NCI-H187 treated with DMSO at 0.1 percent for 48 hours (cell line): ENCODE measurements at places on chromosomes 7 and 10.

GRCh38 chr10:123878666-123879303, 12.8 kb downstream of the CPXM2 start:
- DNase-seq = no peak

DNA sequence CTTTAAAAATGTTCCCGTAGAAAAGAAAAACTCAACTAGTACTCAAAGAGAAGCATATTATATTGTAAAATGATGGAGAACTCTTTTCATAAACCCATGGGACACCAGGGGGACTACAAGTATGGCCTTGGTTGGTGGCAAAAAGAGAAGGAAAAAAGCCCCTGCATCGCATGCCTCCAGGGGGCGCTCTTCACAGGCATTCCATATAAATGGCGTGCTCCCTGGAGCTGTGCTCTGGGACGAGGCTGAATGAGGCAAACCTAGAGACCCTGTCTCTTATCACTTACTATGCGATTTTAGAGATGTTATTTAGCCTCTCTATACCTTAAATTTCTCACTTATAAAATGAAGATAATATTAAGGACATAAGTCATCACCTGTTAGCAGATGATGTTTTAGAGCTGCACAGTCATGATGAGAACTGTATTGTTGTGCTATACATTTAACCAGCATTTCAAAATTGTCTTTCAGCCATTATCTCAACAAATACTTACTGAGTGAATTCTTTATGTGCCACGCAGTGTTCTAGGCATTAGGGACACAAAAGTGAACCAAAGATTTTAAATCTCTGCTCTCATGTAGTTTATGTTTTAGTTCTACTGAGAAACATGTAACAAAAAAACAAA, 105.8 kb downstream of the ARHGAP21 start:
- no peak for DNase-seq

GRCh38 chr7:83492802-83493201, 156.1 kb downstream of the SEMA3E start:
- no peak for DNase-seq

- DNase-seq = no peak
Observed at GRCh38 chr7:131896165-131896863, 339.9 kb upstream of the PODXL start.

GRCh38 chr7:41002741-41003610, 699.9 kb downstream of the INHBA start:
- no peak for DNase-seq

DNA sequence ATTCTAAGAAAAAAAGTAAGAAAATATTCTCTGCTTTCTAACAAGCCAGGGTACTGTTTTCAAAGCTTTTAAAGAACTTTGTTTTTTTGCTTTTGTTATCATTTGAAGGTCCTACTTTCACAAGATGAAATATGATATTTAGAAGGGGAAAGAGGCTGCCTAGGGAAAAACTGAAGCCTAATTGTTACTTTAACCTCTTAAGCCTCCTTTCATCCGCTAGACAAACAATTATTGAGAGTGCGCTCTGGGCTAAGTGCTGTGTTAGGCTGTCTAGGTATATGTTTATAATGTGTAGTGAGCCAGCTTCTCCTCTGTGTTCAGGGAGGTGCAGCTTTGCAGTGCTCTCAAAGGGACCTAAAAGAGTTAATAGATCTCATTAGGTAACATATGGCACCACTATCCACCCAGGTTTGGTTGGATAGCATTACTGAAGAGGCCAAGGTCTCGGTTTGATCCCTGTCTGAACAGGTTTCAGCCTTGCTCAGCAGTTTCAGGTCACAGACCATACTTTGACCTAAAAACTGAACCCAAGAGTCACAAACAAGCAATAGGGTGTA, 17.9 kb downstream of the PDK4 start:
- peak; percentile 99 for DNase-seq

DNA sequence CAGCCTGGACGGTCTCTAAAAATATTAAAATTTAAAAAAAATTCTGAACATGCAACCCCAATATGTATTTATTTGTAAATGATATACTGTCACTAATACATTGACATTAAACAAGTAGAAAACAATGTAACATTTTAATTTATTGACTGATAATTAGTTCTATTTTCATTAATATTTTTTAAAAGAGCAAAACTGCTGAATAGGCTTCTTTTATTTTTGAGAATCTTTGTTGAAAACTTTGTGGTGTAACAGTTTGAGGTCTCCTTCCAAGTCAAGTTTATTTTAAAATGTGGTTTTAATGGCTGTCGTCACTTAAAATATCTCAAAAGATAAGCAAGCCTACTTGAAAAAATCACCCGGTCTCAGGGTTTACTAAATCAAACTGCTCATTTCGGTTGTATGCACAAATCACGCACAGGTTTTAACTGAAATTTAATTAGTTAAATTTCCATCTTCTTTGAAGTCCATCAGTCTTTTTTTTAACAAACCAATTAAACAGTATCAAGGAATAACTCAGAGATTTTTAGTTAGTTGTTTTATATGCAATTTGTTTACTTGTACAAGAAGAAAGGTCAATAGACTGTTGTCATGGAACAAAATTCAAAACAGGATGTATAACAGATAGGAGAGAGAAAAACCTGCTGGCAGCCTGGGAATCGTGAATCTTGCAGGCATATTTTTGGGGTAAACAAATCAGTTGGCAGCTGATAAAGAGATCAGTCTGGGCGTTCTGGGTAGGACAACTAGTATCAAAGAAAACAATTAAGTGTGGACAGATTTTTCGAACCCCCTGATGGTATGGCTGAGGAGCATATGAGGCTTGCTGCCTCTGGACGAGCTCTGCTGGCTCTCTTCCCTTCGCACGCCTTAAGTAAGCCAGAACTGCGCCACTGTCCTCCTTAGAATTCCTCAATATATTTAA, 9.7 kb upstream of the EDRF1 start:
- no peak for DNase-seq

DNA sequence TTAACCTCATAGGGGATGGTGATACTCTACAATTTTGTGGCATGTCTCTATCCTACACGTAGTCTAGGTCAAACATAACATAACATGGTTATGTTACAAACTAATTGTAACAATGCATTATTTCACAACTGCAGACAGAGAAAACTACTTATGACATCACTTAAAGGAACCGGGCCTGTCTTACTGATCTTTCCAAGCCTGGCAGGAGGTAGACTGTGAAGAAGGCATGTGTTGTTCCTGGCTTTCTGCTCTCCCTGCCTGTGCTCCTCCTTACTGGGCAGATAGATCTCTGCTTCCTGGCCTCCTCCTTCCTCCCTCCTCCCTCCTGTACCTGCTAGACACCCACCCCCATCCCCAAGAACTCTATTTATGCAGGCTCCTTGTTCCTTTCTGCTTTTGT, 5.4 kb downstream of the CACNB2 start:
- no peak for DNase-seq

- DNase-seq = no peak
Observed at GRCh38 chr7:74653686-74654181, 3.8 kb upstream of the GTF2I start.

DNA sequence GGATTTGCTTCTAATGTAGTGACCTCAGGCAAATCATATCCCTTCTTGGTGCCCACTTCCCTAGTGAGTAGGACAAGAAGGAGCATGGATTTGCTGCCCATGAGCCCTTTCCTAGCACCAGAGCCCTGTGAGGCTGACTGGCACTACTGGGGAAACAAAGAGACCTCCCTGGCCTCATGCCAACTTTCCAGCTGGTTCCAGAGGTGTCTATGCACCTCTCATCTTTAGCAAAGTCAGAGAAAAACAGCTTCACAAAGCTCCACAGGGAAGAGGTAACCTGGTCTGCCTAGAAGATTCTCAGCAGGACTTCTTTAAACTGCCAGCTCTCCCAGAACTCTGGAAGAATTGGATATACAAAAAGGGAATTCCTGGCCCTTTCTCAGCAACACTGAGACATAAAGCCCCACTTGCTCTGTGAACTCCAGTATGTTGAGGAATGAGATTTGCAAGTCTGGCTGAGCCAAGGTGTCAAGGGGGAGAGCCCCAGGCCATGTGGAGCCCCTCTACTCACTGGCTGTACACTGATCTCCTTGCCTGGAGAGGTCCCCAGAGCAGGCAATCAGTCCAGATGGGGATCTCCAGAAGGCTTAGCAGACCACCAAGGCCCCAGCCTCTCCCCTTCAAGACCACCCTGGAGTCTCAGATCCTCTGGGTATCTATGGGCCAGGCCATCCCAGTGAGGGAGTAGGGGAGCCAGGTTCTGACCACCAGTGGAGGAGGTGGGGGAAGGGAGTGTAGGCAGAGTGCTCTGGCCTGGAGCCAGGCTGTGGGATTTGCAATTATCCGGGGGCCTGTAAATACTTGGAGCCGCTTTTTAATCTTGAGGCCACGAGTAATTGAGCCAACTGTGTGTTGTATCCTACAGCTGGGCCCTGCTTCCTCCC, 24.4 kb upstream of the RBM20 start:
- no peak for DNase-seq

- DNase-seq = no peak
Observed at GRCh38 chr10:9786576-9786975, 1231.1 kb upstream of the CELF2 start.

GRCh38 chr7:115940460-115941060, 90.0 kb downstream of the TFEC start:
- no peak for DNase-seq

DNA sequence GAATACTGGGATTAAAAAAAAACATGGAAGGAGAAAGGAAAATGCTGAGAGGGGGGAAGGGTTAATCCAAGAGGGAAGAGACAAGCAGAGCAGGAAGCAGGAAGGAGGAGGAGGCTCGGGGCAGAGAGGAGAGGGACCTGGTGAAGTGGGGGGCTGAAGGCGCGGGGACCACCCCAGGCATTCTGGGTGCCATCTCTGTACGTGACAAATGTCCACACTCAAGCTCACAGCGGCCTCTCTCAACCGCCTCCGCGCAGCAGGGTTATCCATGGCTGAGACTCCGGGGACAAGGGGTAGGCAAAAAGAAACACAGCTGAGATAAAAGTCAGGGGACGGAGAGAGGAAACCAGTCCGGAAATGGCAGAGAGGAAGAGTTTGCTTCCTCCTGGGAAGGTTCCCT, 33.9 kb downstream of the EN2 start:
- no peak for DNase-seq

- no peak for DNase-seq
Observed at GRCh38 chr10:34181553-34182300, 633.4 kb downstream of the PARD3 start.

DNA sequence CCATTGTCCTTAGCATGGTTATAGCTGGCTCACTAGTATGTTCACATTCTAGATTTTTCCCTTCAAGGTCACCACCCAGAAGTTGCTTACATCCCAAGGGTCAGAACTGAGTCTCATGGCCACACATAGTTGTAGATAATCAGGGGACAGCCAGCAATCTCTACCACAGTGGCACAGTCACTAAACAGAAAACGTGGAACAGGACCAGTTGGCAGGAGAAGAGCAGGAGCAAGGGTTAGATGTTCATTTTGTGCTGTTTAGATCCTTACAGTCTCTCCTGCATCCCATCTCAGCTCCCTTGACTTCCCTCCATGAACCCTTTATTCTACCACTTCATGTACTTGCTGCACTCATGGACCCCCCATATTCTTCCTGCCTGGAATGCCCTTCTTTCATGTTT, 73.9 kb downstream of the LRMDA start:
- DNase-seq = no peak

DNA sequence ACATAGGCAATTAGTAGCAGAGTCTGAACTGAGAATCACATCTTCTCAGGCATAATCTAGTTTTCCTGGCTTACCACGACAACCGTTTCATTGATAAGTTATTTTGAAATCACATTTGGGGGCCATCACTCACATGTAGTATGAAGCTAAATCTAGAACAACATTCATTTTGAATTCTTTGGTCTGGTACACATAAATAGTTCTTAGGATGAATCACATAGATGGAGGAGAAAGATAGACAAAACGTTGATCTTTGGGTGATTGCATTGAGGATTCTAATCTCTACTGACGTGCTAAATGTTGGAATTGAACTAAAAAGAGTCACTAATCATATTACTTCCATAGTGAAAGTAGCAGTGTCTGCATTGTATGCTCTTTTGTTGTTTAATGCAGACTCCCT, 1022.6 kb downstream of the LRMDA start:
- DNase-seq = no peak

DNA sequence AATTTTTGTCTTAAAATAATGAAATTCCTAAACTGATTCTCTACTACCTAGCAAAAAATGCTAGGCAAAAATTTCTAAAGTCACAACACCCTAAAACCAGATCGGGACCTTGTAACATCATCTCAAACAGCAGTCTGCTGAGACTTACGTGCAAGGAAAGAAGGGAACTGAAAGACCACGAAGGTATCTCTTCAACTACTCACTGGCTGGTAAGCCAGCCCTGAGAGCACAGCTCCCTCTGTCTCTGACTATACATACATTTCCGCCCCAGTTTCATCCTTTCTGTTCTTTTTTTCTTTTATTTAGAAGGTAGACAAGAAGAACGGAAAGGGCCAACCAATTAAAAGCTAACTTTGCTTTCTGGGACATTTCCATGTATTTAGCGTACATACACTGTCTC, 15.6 kb downstream of the SORCS1 start:
- DNase-seq = no peak

- no peak for DNase-seq
Observed at GRCh38 chr10:49330127-49330665, 31.2 kb downstream of the C10orf71 start.

- DNase-seq = no peak
Observed at GRCh38 chr10:110504111-110504735, 6.5 kb downstream of the DUSP5 start.

GRCh38 chr10:60107308-60107976, 201.1 kb upstream of the CCDC6 start:
- DNase-seq = no peak

- DNase-seq = no peak
Observed at GRCh38 chr10:31930023-31930751, 1.6 kb upstream of the ARHGAP12 start.

- DNase-seq = no peak
Observed at GRCh38 chr7:111232249-111233084, 141.5 kb downstream of the LRRN3 start.

DNA sequence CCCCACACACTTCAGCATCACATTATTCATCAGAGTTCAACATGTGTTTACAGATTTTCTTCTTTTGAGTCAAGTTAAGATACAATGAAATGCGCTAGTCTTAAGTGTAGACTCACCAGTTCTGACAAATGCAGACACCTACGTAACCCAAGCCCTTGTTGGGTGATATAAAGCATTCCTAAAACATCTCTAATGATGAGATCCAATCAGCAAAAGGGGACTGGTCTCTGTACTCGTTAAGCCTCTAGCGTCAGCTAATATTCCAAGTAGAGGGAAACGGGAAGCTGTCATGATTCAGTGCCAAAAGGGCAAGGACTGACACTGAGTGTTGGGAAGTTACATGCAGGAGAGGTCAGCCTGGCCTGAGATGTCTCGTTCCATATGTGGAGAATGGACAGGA, 38.7 kb upstream of the TRIL start:
- DNase-seq = no peak

DNA sequence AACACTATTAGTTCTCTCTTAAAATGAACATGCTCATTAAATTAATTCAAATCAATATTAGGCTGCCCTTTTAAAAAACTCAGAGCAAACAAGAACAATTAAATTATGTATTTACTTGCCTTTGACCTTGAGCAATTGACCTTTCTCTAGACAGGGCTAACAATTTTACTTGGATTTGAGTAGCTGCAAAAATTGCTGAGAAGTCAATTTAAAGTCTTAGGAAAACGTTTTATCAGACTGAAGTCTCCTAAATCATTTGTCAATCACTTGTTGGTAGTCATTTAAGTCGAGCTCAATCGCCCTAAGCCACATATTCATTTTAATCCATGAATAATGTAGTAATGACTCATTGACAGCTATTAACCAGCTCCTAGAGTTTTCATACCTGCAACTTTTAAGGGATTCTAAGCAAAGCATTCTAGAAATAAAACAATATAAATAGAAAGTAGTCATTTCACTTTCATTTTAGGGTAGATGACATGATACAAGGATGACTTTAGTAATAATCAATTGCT, 84.9 kb upstream of the SEC61G start:
- no peak for DNase-seq

GRCh38 chr7:6367701-6368211, 80.0 kb downstream of the DAGLB start:
- DNase-seq = no peak
